ENCODE measurements at places on chromosomes 1 and 21. TPM values are rescaled to one million over a fixed set of nuclear protein-coding genes. Genes with fewer than 3 reads are reported as not detected.

GRCh38 chr1:88877382-88877825 is 14.0 kb downstream of the GTF2B start:
- DNase-seq, result peak; percentile 19

The PLCH2 gene
- total RNA-seq, result 0.05 TPM

The AJAP1 gene
- not detected for total RNA-seq

The BARHL2 gene
- not detected for total RNA-seq

The RTCA gene
- 43.2 TPM for total RNA-seq

The LIN28A gene
- not detected for total RNA-seq

- DNase-seq, result no peak
Measured at GRCh38 chr1:170803711-170804110, 131.6 kb upstream of the MROH9 start.

DNA sequence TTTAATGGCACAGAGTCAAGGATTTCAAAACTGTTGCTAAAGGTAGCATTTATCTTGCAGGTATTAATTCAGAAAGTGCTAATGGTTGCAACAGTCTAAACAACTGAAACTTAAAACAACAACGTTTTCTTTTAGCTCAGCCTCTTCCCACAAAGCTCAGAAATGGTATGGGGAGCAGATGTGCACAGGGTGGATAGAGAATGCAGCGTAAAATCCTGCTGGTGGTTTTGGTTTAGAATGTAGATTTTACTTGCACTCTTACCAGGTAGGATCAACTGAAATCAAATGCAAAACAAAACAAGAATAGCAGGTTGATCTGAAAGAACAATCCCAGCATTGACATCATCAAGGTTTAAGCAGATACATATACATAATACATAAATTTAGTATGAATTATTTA is 3.8 kb upstream of the LRRC8C start:
- DNase-seq, result no peak

DNA sequence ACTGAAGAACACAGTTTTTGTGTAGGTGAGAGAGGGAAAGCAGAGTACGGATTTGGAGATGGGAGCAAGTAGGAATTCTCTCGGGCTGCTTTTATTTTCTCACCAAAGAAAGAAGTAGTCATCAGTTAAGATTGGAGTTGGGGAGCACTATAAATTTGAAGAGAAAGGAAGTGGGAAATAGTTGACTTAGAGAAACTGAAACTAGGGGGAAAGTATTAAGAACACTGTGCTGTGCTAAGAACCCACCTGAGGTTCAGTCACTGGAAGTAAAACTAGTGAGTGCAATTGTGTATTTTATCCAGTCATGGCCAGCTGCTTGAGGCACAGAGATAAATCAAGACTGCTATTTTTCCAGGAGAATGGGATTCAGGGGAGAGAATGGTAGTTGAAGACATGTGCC is 37.4 kb downstream of the CLCC1 start:
- DNase-seq, result no peak

GRCh38 chr1:7335224-7335879 is 435.7 kb upstream of the VAMP3 start:
- DNase-seq, result no peak

DNA sequence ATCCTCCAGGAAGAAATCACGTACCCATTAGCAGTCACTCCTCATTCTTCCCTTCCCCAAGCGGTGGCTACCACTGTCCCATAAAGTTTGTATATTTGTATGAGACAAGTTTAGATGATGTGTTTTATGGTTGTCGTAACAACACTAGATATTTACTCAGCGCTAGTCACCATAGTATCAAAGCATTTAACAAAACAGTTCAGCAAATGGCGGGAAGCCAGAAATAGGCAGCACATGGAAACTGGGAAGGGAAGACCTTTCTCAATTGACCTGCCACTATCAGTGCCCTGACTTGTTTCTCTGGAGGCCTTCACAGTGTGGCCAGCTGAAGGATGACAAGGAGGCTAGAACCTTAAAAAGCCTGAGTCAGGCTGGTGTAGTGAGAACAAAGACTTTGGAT is 31.1 kb downstream of the CNST start:
- no peak for DNase-seq

The WNT3A gene
- total RNA-seq, result not detected

DNA sequence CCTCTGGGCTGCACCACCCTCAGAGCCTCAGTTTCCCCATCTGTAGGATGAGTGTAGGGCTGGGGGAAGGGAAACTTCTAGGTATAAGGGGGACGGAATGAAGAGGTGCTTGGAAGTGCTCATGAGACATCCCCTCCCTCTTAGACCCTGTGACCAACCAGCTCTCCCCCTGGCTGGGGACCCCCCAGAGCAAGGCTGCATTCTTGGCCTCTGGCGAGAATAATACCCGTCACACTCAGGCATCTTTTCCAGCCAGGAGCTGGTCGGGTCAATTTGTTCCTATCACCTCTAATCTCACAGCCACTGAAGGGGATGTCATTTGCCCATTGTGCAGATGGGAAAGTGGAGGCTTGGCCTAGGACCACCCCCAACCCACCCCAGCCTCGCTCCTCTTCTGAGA is 443.0 kb downstream of the PTPRU start:
- no peak for DNase-seq

GRCh38 chr1:998995-999724 is 737 bp downstream of the HES4 start:
- no peak for DNase-seq

- DNase-seq, result peak; percentile 59
Measured at GRCh38 chr1:92994105-92994712, 32.9 kb upstream of the DIPK1A start.

DNA sequence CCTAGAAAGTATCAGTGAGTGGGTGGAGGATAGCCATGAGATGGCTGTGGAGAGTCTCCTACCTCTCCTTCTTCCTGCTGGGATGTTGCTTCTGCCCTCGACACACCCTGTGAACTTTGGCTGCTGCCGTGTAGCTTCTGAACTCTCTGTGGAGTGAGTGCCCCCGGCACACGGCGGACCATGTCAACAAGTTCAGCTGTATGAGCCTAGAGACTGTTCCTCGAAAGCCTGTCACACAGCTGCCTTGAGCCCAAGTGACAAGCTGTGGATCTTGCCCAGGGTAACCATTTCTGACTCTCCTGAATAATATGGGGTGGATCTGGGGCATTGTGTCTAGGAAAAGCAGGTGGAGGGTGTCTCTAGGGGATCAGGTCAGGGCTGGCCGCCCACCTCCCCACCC is 143.2 kb downstream of the NOS1AP start:
- DNase-seq, result no peak

The PDE4B gene
- not detected for total RNA-seq

The ESPN gene
- 4.0 TPM for total RNA-seq

DNA sequence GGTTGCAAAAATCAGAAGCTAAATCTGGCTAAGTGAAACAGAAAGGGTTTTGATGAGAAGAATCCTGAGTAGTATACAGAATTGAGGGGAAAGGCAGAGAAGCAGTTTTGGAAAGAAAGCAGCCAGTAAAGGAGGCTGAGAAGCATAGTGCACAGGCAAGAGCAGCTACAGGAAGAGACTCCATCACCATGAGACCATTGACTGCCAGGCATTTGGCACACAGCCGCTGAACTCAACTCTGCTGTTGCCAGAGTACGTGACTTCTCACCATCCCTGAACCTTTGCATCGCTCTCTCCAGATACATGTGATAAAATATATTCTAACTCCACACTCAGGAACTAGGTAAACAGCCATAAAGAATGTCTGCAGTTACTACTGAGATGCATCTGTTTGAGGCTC is 128.3 kb upstream of the C1orf21 start:
- DNase-seq, result no peak

- no peak for DNase-seq
Measured at GRCh38 chr1:75392278-75392677, 218.6 kb downstream of the SLC44A5 start.

The IPO13 gene
- 23.9 TPM for total RNA-seq

DNA sequence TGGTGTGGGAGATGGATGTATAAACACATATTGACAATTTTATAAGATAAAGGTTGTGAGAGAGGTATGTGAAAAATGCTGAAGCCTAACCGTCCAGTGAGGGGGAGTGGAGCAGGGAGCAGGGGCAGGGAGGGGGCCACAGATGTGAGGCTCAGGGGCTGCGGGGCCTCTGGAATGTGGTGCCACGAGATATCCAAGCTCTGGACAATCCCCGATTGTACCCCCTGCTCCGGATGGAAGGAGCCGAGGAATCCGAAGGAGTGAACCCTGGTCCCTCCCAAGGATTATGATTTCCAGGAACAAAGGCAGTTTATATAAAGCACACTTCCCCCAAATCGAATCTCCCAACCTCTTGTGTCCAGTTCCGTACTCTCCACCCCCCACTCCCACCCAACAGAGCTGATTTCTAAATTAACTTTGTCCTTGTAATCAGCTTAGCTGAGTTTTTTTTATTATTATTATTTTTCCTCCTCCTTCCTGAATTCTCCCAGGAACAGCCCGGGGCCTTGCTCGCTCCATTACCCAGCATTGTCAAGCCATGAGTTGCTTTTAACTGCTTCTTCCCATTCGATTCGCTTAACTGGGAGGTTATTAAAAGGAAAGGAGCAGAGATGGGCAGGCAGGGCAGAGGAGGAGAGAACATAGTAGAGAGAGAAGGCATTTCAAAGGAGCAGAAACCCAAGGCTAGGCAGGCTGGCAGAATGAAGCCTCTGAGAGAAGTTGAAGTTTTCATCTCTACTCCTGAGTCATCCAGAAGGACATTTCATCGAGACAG is 9.4 kb downstream of the KIRREL1 start:
- no peak for DNase-seq

The MTR gene
- total RNA-seq, result 34.4 TPM

DNA sequence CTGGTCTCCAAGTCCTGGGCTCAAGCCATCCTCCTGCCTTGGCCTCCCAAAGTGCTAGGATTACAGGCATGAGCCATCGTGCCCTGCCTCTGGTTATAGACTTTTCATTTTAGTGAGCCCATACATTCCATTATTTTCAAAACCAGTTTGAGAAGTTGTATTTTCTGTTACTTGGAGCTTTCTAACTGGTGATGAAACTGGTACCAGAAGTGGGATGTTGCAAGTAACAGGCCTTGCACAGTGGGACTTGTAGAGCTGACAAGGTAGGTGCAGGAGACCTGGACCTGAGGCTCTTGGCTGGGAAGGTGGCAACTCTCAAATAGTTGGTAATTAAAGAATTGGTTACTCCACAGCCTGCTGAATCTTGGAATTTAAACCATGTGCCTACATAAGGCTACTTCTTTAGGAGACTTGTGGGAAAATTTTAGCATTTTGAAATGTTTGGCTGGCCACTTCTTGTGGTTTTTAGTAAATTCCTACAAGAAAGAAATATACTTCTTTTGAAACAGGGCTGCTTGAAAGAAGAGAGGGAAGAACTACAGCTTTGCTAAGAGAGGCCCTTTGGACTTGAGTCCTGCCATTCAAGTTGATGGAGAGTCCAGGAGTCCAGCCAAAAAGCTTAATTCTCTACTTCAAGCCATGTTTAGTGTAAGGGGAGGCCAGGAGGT is 9.8 kb upstream of the ALPL start:
- DNase-seq, result no peak

The PGLYRP4 gene
- not detected for total RNA-seq

- no peak for DNase-seq
Measured at GRCh38 chr1:181568736-181569135, 85.4 kb downstream of the CACNA1E start.

The CNST gene
- total RNA-seq, result 19.2 TPM

The BEND5 gene
- total RNA-seq, result not detected

DNA sequence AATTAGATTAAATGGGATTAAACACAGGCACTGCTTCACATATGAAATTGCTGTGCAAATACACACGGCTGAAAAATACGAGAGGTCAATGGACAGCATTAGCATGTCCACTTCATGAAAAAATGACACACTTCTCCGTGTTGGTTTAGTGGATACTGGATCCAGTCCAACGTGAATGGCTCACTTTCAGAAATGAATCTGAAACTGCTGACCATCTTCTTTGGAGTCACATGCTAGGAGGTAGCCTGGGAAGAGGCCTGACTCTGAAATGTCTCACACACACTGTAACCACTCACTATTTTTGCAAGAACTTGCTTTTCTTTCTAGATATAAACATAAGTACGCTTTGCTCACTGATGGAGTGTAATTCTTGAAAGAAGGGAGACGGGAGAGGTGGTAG is 127.3 kb downstream of the HLCS start:
- DNase-seq, result no peak

GRCh38 chr21:44263768-44264167 is 2.1 kb upstream of the DNMT3L start:
- no peak for DNase-seq

DNA sequence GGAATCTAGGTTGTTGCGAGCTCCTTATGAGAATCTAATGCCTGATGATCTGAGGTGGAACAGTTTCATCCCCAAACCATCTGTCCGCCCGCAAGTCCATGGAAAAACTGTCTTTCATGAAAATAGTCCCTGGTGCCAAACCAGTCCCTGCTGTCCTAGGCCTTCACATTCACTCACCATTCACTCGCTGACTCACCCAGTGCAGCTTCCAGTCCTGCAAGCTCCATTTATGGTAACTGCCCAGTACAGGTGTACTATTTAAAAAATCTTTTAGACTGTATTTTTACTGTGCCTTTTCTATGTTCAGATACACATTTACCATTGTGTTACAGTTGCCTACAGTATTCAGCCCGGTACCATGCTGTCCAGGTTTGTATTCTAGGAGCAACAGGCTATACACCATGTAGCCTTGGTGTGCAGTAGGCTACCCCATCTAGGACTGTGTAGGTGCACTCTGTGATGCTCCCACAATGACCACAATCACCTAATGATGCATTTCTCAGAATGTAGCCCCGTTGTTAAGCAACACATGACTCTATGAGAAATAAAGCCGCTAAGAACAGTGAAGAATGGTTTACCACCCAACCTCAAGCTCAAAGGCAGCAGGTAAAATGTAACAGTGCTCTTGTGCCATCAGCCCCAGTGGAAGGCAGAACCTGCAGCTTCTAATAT is 2.4 kb downstream of the ECHDC2 start:
- no peak for DNase-seq

The CR1L gene
- not detected for total RNA-seq

- no peak for DNase-seq
Measured at GRCh38 chr1:37722181-37723071, 30.1 kb downstream of the CDCA8 start.

- no peak for DNase-seq
Measured at GRCh38 chr21:34844924-34845238, 176.1 kb downstream of the CLIC6 start.

DNA sequence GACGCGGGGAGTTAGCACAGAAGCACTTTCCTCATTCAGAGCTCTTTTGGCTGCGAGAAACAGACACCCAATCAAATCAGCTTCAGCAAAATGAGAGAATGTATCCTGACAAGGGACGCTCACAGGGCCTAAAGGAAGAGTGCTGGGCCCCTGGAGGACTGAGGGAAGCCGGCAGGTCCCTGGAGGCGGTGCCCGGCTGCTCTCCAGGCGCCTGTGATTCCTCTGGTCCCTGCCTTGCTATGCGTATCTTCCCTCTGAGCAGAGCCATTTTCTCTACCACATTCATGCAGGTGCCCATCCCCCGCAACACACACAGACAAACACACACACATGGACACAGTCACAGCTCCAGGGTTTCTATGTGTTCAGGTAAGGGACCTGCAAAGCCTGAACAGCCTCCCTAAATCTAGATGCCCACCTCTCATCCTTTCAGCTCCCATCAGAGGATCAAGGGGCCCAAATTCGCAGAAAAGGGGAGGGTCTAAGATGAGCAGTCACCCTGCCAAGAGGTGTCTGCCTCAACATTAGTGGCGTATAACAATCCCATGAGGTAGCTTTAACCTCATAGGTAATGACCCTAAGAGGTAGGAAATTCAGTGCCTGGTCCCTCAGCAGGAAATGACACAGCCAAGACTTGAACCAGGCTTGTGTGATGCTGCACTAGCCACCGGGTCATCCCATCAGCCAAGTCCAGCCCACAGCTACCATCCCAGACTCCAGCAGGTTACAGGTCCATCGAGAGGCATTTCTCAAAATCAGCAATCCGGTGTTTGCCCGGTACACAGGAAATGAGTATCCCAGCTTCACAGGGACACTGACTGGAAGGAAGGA is 29.0 kb downstream of the PTAFR start:
- no peak for DNase-seq

GRCh38 chr21:29436143-29436542 is 137.4 kb downstream of the BACH1 start:
- DNase-seq, result no peak

All from A172 (cell line).